Smooth muscle cell of the umbilical artery (primary cell): ENCODE measurements at places on chromosomes 6 and 20. TPM values are rescaled to one million over a fixed set of nuclear protein-coding genes. Genes with fewer than 3 reads are reported as not detected.

Gene MMP24
- total RNA-seq: 0.89 and 1.0 TPM in 2 replicates

Gene RBPJL
- not detected in 2 replicates for total RNA-seq

Gene FOXO3
- 26.1 and 41.9 TPM in 2 replicates for total RNA-seq

Gene PCSK2
- total RNA-seq: not detected in 2 replicates

Gene ULBP2
- total RNA-seq: 12.4 and 13.7 TPM in 2 replicates

Gene LCA5
- total RNA-seq: 5.2 and 7.1 TPM in 2 replicates

Gene GPR6
- not detected in 2 replicates for total RNA-seq

Gene ATP9A
- 22.3 and 28.6 TPM in 2 replicates for total RNA-seq

Gene HLA-DPA1
- 0.30 TPM in 1 of 2 replicates, not detected in the other for total RNA-seq

Gene CYP39A1
- total RNA-seq: 0.30 TPM in 1 of 2 replicates, not detected in the other

Gene LY6G5C
- total RNA-seq: 0.51 and 0.59 TPM in 2 replicates

Gene TRDN
- not detected in 2 replicates for total RNA-seq

Gene PTK6
- 0.18 TPM in 1 of 2 replicates, not detected in the other for total RNA-seq

Gene C2
- 0.42 and 0.89 TPM in 2 replicates for total RNA-seq

Gene LIN28B
- total RNA-seq: 0.05 TPM in 1 of 2 replicates, not detected in the other

Gene RNF39
- total RNA-seq: not detected in 2 replicates

Gene IFNGR1
- 42.9 and 73.6 TPM in 2 replicates for total RNA-seq

Gene MOCS3
- 9.6 and 9.8 TPM in 2 replicates for total RNA-seq

Gene ANKRD60
- total RNA-seq: not detected in 2 replicates

Gene FAM110A
- total RNA-seq: 0.59 and 1.8 TPM in 2 replicates

Gene OTOR
- not detected in 2 replicates for total RNA-seq

Gene HLA-DQB1
- not detected in 2 replicates for total RNA-seq

Gene ZFP64
- 23.8 and 47.2 TPM in 2 replicates for total RNA-seq

Gene PNLDC1
- total RNA-seq: 0.28 TPM in 1 of 2 replicates, not detected in the other

Gene GTSF1L
- not detected in 2 replicates for total RNA-seq

Gene NMBR
- not detected in 2 replicates for total RNA-seq

Gene WFDC10A
- total RNA-seq: not detected in 2 replicates

Gene CEP43
- total RNA-seq: 25.5 and 35.0 TPM in 2 replicates
